ENCODE measurements at places on chromosomes 2 and 18. TPM values are rescaled to one million over a fixed set of nuclear protein-coding genes. Genes with fewer than 3 reads are reported as not detected.
A peak's percentile ranks its signal among the peaks of the same experiment; 100 is the strongest.

DNA sequence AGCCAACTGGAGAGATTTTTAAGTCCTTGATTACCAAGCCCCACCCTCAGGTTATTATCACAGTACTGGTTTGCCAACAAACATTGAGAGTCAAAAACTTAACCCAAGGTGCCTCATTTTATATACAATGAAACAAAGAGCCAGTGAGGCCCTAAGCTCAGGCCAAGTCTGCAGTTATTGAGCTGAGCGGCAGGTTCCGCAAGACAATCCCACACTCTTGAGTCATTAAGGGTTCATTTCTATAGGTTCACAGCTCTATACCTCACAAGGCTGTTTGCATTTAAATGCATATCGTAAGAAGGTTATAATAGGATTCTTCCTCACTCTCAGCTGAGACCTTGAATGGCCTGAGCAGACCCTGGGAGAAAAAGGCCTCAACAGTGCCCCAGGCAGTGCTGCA, 268.4 kb upstream of the RGPD4 start:
- no peak for DNase-seq
- no peaks in the 10 kb centered on the region for H3K4me1 ChIP-seq

EIF5B gene
- total RNA-seq, result 35.5 TPM

- H3K4me1 ChIP-seq, result no peaks in the 10 kb centered on the region
- H3K27me3 ChIP-seq, result no peaks in the 10 kb centered on the region
Observed at GRCh38 chr2:191597186-191597751, 80.7 kb upstream of the NABP1 start.

AFF3 gene
- total RNA-seq, result 99.7 TPM

CTLA4 gene
- not detected for total RNA-seq

GRCh38 chr2:239111401-239112100, 263.7 kb downstream of the TWIST2 start:
- no peaks in the 10 kb centered on the region for H3K27me3 ChIP-seq
- no peak overlapping the region for H3K27ac ChIP-seq
- no peaks in the 10 kb centered on the region for H3K4me1 ChIP-seq
- H3K4me3 ChIP-seq, result no peak overlapping the region
- no peak for DNase-seq
- H3K36me3 ChIP-seq, result no peaks in the 10 kb centered on the region

- no peak overlapping the region for H3K27ac ChIP-seq
- H3K27me3 ChIP-seq, result no peaks in the 10 kb centered on the region
- no peak for DNase-seq
- H3K36me3 ChIP-seq, result no peaks in the 10 kb centered on the region
- H3K4me1 ChIP-seq, result no peaks in the 10 kb centered on the region
Observed at GRCh38 chr2:205166745-205167144, 515.6 kb upstream of the NRP2 start.

GRCh38 chr2:43019536-43020183, 206.7 kb downstream of the ZFP36L2 start:
- no peak for DNase-seq
- H3K27ac ChIP-seq, result no peak overlapping the region
- no peak overlapping the region for H3K4me3 ChIP-seq
- H3K4me1 ChIP-seq, result no peaks in the 10 kb centered on the region
- no peaks in the 10 kb centered on the region for H3K27me3 ChIP-seq

GRCh38 chr2:9690252-9690651, 59.5 kb upstream of the YWHAQ start:
- no peaks in the 10 kb centered on the region for H3K36me3 ChIP-seq
- no peak for DNase-seq
- peaks cover 4% of the 10 kb centered on the region for H3K4me1 ChIP-seq

DNA sequence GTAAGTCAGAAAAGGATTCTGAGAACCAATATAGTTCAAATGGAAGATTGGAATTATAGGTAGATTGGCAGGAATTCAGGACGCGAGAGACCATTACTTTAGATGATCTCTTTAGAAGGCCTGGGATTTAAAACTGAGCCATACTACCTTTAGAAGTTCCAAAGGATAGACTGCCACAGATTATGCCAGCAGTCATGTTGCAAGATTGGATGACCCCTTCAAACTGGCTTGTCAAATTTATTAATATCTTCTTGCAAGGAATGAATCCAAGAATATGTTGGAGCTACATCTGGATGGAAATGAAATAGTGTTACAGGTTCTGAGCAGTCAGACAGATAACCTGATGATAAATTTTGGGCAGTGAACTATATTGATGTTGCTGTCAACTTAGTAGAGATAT, 22.0 kb downstream of the BABAM2 start:
- no peak overlapping the region for H3K4me3 ChIP-seq
- peaks cover 14% of the 10 kb centered on the region for H3K4me1 ChIP-seq
- no peak overlapping the region for H3K27ac ChIP-seq

DNA sequence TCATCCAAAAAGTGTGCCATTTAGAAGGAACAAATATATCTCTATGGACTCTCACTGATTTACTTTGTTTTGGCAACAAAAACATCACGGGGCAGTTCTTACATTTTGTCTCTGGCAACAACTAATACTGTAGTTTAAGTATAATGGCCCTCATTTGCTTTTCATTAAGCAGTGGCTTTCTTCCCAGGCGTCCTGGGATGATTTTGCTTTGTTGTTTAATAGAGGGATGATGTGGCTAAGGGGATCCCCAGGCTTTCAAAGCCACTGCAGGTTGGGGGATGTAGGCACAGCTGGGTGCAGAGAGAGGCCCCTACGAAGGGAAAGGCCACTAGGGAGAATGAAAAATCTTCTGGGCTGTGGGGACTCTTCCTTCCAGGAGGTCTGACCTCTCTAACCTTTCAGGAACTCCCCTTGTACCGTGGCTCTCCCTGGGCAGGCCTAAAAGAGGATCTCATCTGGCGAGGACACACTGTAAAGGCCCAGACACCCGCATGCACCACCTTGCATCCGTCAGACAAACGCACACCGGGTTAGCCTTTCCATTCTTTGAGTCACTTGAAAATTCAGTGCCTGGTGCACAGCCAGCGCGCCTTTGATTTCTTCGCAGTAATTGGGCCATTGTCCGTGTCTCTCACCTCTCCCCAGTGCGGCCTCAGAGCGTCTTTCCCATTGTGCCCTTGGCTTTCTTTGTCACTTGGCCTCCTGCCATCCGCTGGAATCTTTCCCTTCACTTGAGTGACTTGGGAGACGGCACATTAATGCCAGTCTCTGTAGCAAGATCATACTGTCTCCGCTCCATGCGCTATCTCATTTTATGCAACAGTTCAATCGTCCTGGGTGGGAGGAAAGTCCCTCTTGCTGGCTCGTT, 40.3 kb upstream of the AFF3 start:
- no peaks in the 10 kb centered on the region for H3K27me3 ChIP-seq
- H3K27ac ChIP-seq, result peak overlapping the region; percentile 16
- peaks cover 42% of the 10 kb centered on the region for H3K4me1 ChIP-seq
- H3K4me3 ChIP-seq, result peak overlapping the region; percentile 32
- no peaks in the 10 kb centered on the region for H3K36me3 ChIP-seq

ATF2 gene
- total RNA-seq, result 83.4 TPM

GRCh38 chr2:274503-274902, 9.8 kb downstream of the ACP1 start:
- peaks cover 24% of the 10 kb centered on the region for H3K4me1 ChIP-seq
- no peak overlapping the region for H3K4me3 ChIP-seq
- peak overlapping the region; percentile 61 for H3K27ac ChIP-seq
- no peak for DNase-seq

FRZB gene
- total RNA-seq, result not detected

- no peak overlapping the region for H3K27ac ChIP-seq
- no peak overlapping the region for H3K4me3 ChIP-seq
- H3K36me3 ChIP-seq, result no peaks in the 10 kb centered on the region
- no peak for DNase-seq
- H3K4me1 ChIP-seq, result peaks cover 14% of the 10 kb centered on the region
Observed at GRCh38 chr2:97764559-97765263, 51.3 kb downstream of the ZAP70 start.

ANKRD62 gene
- not detected for total RNA-seq

DNA sequence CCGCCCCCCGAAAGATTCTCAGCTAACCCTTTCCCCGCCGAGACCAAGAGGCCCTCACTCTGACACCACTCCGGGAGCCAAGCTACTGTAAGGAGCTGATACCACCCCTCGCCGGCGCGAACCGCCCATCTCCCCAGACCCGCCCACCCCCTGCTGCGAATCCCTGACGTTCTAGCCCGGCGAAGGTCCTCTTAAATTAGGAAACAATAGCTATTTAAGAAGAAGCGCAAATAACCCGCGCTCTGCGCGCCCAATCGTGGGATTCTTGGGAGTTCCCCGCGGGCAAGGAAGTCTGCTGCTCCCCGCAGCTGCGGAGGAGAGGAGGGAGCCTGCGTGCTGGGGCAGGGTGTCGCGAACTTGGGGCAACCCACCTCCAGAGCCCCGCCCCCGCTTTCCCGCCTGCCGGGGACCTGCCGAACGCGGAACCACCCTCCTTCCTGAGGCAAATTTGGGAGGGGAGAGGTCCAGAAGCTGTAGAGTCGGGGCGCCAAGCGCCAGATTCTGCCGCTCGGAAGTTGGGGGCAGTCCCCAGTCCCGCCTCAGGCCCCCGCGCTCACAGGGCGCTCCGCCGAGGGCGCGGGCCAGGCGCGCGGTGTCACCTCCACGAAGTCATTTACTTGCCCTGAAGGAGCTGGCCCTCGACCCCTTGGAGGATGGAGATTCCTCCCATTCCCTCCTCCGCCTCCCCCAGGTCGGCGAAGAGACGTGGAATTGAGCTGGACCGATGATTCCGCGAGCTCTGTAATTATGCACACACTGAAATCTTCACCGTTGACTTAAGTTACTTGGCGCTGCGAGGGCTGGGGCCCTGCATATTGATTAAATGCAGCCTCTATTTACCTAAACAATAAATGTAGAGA, 8.4 kb upstream of the SP9 start:
- H3K4me1 ChIP-seq, result peaks cover 24% of the 10 kb centered on the region
- peak; percentile 49 for DNase-seq
- H3K27me3 ChIP-seq, result no peaks in the 10 kb centered on the region
- H3K4me3 ChIP-seq, result peak overlapping the region; percentile 63

- peak overlapping the region; percentile 89 for H3K27ac ChIP-seq
- H3K27me3 ChIP-seq, result no peaks in the 10 kb centered on the region
- H3K4me3 ChIP-seq, result peak overlapping the region; percentile 8
- peaks cover 100% of the 10 kb centered on the region for H3K4me1 ChIP-seq
- peaks cover 3% of the 10 kb centered on the region for H3K36me3 ChIP-seq
Observed at GRCh38 chr2:68769586-68770270, 35.1 kb downstream of the ARHGAP25 start.

DNA sequence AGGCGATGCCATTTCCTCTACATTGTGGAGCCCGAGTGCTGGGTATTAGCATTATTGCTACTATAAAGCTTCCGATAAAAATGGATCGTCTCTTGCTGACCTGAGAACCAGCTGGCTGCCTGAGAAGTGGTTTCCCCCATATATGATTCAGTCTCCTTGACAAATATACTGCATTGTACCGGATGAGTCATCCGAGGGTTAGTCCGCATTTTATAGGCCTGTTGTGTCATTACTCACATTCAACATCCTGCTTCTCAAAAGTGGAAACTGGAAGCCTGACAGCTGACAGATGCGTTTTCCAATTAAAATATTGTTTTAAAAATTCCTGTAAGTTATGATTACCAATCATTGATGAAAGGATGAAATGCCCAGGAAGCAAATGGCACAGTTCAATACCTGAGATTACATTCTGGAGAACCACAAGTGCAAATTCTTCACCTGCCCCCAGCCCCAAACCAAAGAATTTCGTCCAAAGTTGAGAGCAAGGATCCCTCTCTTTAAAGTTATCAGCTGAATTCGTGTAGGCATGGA, 65.7 kb downstream of the SPRED2 start:
- peak; percentile 63 for DNase-seq
- H3K4me3 ChIP-seq, result no peak overlapping the region
- no peak overlapping the region for H3K27ac ChIP-seq
- H3K36me3 ChIP-seq, result no peaks in the 10 kb centered on the region
- H3K27me3 ChIP-seq, result no peaks in the 10 kb centered on the region

DNA sequence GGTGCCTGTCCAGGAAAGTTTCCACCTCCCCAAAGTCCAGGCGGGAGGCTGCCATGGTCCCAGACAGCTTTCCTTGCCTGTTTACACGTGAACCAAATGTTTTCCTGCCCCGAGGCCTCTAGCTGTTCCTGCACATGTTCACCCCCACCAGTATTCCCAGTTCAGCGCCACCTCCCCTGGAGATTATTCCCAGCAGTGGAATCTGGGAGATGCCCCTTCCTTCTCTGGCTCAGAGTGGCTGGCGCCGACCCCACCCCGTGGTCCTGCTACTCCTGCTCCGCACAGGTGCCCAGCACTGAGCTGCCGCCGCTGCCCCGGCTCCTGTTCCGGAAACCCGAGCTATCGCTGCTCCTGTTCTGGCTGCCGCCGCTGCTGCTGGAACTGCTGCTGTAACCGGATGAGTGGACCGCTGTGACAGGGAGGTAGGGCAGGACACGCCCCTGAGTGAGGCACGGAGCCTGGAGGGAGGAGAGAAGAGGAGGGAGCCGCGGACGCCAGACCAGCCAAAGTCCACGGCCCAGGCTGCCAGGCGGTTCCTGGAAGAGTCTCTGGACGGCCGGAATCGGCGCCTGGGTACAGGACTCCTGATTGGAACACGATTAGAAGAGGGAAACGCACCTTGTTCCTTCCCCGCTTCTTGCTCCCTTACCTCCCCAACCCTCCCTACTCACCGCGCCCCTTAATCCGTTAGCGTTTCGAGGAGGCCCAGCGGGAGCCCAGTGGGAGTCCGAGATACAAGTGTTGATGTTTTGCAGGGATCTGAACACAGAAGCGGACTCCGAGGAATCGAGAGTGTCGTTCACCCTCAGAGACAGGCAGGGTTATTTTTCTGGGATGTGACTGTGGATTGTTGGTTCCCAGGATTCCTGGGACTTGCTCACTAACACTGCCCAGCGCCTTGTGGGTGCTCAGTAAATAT, at the start of gene PDE11A:
PDE11A (minus strand) TSS at position 395 of the 919 bp plus-strand sequence; CDS start at position 55, 340 bp downstream.
- H3K27ac ChIP-seq, result no peak within 1 kb of the TSS
- no peaks in the 10 kb centered on the region for H3K36me3 ChIP-seq
- no peak within 1 kb of the TSS for H3K4me3 ChIP-seq
- no peak for DNase-seq
- no peaks in the 10 kb centered on the region for H3K4me1 ChIP-seq

EHD3 gene
- total RNA-seq, result 200 TPM

IL37 gene
- not detected for total RNA-seq

RNU2-63P gene
- not detected for total RNA-seq

CLIP4 gene
- not detected for total RNA-seq

DNA sequence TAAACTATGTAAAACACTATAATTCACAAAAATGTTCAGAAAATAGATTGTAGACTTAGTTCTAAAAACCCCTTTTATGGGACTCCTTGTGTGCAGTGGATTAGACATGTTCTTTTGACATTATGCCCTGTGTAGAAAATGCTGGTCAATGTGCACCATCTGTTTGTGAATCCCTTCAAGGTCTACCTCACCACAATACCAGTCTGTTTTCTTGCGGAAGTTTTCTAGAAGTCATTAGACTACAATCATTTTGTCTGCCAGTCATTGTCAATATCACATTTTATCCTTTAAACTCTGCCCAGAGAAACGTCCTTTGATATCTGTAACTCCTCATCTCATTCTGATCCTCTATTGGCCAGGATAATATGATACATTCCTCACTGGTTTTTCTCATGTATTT, 7.8 kb downstream of the ITGA4 start:
- peaks cover 85% of the 10 kb centered on the region for H3K36me3 ChIP-seq
- no peaks in the 10 kb centered on the region for H3K27me3 ChIP-seq
- no peak overlapping the region for H3K4me3 ChIP-seq
- peaks cover 68% of the 10 kb centered on the region for H3K4me1 ChIP-seq
- no peak for DNase-seq

All from Karpas-422 (cell line).